ENCODE measurements at places on chromosomes 1 and 21. TPM values are rescaled to one million over a fixed set of nuclear protein-coding genes. Genes with fewer than 3 reads are reported as not detected.
A peak's percentile ranks its signal among the peaks of the same experiment; 100 is the strongest.

BRDT gene
- total RNA-seq, result not detected

OPRD1 gene
- total RNA-seq, result 0.27 TPM

IFI6 gene
- total RNA-seq, result 54.1 TPM

SEC16B gene
- total RNA-seq, result 0.76 TPM

VPS13D gene
- 41.1 TPM for total RNA-seq

DNA sequence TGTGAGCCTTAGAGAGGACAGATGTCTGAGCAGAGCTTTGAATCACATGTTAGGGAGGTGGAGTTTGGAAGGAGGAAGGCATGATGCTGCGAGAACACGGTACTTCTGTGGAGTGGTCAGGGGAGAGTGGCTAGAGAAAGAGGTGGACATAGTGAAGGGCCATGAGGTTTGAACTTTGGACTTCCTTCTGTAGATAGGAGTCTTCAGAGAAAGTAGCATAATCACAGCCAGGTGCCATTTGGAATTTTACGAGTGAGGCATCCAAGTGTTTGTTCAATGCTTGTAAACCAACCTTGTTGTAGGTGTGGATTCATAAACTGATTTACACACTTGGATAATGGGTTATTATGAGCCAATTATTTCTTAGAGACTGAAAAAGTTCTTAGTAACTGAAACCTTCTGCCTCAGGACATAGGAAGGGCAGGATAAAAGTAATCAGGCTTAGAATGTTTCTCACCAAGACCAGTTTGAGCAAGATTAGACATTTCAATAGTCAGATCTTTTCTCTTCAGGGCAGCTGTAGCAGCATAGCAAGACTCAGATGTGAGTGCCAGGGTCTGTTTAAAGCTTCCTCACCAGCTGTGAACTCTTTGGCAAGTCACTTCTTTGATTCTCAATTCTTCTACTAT is 83.5 kb upstream of the HMCN1 start:
- DNase-seq, result no peak
- H3K4me1 ChIP-seq, result peaks cover 53% of the 10 kb centered on the region
- H3K27me3 ChIP-seq, result no peaks in the 10 kb centered on the region
- peaks cover 2% of the 10 kb centered on the region for H3K36me3 ChIP-seq

GRCh38 chr1:18948913-18949685 is 7.4 kb downstream of the IFFO2 start:
- no peaks in the 10 kb centered on the region for H3K27me3 ChIP-seq
- DNase-seq, result no peak
- H3K36me3 ChIP-seq, result no peaks in the 10 kb centered on the region
- peak overlapping the region; percentile 97 for H3K27ac ChIP-seq
- H3K4me1 ChIP-seq, result peaks cover 76% of the 10 kb centered on the region
- H3K4me3 ChIP-seq, result peak overlapping the region; percentile 67

- H3K27me3 ChIP-seq, result peaks cover 35% of the 10 kb centered on the region
- H3K27ac ChIP-seq, result no peak overlapping the region
- H3K36me3 ChIP-seq, result no peaks in the 10 kb centered on the region
- H3K4me1 ChIP-seq, result peaks cover 6% of the 10 kb centered on the region
- no peak overlapping the region for H3K4me3 ChIP-seq
- DNase-seq, result no peak
These were observed 32.6 kb downstream of the KCNC4 start for GRCh38 chr1:110242731-110243130.

GRCh38 chr1:202967684-202968281 is 726 bp upstream of the CYB5R1 start:
- peaks cover 23% of the 10 kb centered on the region for H3K4me1 ChIP-seq
- peaks cover 17% of the 10 kb centered on the region for H3K27me3 ChIP-seq
- peak overlapping the region; percentile 75 for H3K27ac ChIP-seq
- DNase-seq, result no peak
- H3K4me3 ChIP-seq, result peak overlapping the region; percentile 85
- peaks cover 5% of the 10 kb centered on the region for H3K36me3 ChIP-seq

DNA sequence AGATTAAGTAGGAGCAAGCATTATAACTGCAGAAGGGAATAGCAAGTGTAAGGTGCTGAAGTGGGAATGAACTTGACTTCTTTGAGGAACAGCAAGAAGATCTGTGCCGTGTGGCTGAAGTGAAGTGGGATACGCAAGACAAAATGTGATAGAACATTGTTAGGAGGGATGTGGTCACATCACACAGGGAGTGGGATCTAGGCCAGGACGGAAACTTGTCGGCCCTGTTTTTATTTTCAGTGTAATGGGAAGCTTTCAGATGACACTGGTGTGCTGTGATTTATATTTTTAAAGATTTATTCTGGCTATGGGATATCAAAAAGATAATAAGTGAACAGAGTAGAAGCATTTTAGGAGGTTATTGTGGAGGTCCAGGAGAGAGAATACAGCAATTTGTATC is 116.4 kb downstream of the PLA2G4A start:
- no peak for DNase-seq
- H3K27me3 ChIP-seq, result no peaks in the 10 kb centered on the region
- H3K36me3 ChIP-seq, result no peaks in the 10 kb centered on the region
- H3K4me3 ChIP-seq, result no peak overlapping the region
- no peaks in the 10 kb centered on the region for H3K4me1 ChIP-seq

- H3K36me3 ChIP-seq, result no peaks in the 10 kb centered on the region
- H3K27me3 ChIP-seq, result no peaks in the 10 kb centered on the region
- no peak for DNase-seq
- no peak overlapping the region for H3K27ac ChIP-seq
These were observed 22.2 kb downstream of the RUNX1 start for GRCh38 chr21:35026617-35027562.

DNA sequence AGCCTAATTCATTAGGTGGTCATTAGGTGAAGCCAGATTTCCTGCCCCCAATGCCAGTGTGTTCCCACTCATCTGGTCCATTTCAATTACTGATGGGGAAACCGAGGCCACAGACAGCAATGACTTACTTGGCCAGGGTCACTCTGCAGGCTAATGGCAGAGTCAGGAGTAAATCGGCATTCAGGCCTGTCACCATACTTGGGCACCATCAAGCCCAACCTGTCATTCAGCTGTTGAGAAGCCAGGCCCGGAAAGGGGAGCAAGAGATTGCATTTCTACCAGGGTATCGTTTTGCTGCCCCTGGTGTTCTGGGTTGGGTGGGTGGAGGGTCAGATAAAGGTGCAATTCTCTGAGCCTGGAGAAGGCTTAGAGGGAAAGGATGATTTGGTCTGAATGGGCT is 8.0 kb upstream of the TMEM61 start:
- no peak overlapping the region for H3K27ac ChIP-seq
- no peaks in the 10 kb centered on the region for H3K27me3 ChIP-seq
- H3K4me3 ChIP-seq, result no peak overlapping the region
- DNase-seq, result no peak
- H3K36me3 ChIP-seq, result no peaks in the 10 kb centered on the region
- H3K4me1 ChIP-seq, result peaks cover 13% of the 10 kb centered on the region

DNA sequence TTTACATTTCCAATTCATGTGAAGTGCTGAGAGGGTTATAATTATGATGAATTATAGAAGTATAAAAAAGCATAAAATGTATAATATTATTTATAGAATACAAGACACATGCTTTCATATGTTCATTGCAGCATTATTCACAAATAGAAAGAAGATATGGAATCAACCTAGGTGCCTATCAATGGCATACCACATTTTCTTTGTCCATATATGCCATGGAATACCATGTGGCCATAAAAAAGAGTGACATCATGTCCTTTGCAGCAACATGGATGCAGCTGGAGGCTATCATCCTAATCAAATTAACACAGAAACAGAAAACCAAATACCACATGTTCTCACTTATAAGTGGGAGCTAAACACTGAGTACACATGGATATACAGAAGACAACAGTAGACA is 85.1 kb upstream of the C1orf105 start:
- peaks cover 4% of the 10 kb centered on the region for H3K36me3 ChIP-seq
- no peak overlapping the region for H3K4me3 ChIP-seq
- DNase-seq, result no peak
- peaks cover 1% of the 10 kb centered on the region for H3K4me1 ChIP-seq
- no peaks in the 10 kb centered on the region for H3K27me3 ChIP-seq
- H3K27ac ChIP-seq, result no peak overlapping the region

GRCh38 chr1:172143384-172144055 is 277.0 kb upstream of the C1orf105 start:
- no peak for DNase-seq
- peaks cover 53% of the 10 kb centered on the region for H3K36me3 ChIP-seq
- H3K27me3 ChIP-seq, result no peaks in the 10 kb centered on the region
- H3K4me3 ChIP-seq, result peak overlapping the region; percentile 97
- peak overlapping the region; percentile 99 for H3K27ac ChIP-seq

DNA sequence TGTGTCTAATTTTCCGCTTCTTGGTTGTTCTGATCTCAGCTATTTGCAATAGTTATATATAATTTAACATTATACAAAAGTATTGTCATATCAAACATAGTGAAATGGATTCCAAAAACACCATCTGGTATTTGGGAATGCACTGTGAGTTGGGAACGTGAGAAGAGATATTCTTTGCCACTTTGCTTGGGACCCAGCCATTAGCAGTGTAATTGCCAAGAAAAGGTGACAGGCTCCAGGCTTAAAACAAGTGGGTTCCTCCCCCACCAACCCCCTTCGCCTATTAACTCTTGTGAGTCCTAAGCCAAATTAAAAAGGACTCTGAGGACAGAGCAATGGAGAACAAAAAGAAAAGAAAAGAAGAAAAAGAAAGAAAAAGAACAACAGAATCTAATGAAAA is 186.7 kb upstream of the NFIA start:
- no peaks in the 10 kb centered on the region for H3K27me3 ChIP-seq
- no peak for DNase-seq
- H3K4me3 ChIP-seq, result no peak overlapping the region
- no peaks in the 10 kb centered on the region for H3K36me3 ChIP-seq
- peaks cover 3% of the 10 kb centered on the region for H3K4me1 ChIP-seq
- no peak overlapping the region for H3K27ac ChIP-seq

All from osteocyte (in vitro differentiated cells).